LHCN-M2 (cell line): ENCODE measurements at places on chromosomes 16 and 17. TPM values are rescaled to one million over a fixed set of nuclear protein-coding genes. Genes with fewer than 3 reads are reported as not detected.

DNA sequence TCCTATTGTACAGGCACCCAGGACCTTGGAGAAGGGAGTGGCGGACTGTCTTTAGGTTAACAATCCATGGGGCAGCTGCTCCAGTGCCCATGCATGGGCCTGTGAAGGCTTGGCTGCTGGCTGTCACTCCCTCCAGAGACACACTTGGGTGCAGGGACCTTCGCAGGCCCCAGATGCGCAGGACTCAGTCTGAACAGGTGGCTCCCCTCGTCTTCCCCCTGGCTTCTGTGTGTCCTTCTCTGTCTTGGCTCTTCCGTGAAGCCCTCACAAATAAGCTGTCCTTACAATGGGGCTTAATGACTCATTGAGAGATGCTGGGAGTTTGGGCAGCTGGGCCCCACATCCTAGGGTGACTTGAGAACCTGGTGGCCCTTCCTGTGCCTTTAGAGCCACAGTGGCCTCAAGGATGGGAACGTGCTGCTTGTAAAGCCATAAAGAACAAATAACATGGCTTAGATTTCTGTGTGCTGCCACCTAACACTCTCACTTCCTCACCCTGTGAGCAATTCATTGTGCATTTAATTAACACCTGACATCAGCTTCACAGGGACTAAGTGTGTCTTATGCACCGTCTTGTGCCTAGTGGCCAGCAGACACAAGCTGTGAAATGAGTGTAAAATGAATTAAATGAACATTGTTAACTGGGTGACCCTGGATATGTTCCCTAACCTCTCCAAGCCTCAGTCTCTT lies 340.7 kb downstream of the SNX29 start:
- no peak for DNase-seq

DNA sequence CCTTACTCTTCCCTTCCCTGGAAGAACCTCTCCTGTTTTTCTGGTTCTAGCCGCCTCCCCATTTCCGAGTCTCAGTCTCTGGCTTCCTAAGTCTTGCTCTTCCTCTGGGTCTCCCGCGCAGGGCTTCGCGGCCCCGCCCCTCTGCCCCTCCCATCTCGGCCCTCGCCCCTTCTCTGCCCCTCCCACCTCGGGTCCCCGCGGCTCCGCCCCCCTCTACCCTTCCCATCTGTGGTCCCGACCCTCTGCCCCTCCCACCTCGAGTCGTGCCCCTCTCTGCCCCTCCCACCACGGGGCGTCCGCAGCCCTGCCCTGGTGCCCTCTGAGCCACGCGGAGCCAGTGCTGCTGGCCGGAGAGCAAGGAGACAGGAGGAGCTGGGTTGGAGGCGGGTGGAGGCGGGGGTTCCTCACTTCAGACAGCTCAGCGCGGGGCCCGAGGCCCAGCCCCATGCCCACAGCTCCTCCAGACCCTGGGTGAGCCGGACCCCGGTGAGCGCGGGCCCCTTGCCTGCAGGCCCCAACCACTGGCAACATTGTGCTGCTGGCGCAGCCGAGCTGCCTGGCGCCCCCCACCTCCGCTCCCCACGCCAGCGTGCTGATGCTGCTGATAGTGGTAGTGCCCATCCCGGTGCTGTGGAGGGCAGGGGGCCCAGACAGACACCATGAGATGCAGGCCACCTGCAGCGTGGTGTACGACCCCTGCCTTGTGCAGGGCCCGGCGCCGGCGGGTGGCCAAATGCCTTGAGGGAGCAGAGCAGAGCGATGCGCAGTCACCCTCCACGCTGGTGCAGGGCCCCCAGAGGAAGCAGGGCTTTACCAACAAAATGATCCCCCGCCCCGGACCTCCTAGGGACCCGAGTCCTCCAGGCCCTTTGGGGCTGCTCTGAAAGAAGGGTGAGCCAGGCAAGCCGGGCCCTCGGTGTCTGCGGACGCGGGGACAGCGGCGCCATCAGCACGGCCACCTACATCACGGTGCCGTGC lies 2115.3 kb downstream of the TP53TG3F start:
- no peak for DNase-seq

DNA sequence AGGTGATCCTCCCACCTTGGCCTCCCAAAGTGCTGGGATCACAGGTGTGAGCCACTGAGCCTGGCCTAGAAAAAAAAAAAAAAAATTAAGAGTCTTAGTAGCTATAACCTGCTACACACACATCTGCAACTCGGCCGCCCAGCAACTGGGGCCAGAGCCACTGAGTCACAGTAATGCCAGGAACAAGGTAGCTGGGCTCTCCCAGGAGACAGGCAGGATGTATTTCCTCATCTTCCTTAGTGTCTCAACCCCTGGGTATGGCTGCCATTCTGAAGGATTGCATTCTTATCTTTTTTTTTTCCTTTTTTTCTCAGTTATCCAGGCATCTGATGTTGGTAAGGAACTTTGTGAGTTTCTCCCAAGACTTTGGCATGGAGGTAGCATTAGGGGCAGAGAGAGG lies 7.1 kb upstream of the PSMD3 start:
- no peak for DNase-seq

DNA sequence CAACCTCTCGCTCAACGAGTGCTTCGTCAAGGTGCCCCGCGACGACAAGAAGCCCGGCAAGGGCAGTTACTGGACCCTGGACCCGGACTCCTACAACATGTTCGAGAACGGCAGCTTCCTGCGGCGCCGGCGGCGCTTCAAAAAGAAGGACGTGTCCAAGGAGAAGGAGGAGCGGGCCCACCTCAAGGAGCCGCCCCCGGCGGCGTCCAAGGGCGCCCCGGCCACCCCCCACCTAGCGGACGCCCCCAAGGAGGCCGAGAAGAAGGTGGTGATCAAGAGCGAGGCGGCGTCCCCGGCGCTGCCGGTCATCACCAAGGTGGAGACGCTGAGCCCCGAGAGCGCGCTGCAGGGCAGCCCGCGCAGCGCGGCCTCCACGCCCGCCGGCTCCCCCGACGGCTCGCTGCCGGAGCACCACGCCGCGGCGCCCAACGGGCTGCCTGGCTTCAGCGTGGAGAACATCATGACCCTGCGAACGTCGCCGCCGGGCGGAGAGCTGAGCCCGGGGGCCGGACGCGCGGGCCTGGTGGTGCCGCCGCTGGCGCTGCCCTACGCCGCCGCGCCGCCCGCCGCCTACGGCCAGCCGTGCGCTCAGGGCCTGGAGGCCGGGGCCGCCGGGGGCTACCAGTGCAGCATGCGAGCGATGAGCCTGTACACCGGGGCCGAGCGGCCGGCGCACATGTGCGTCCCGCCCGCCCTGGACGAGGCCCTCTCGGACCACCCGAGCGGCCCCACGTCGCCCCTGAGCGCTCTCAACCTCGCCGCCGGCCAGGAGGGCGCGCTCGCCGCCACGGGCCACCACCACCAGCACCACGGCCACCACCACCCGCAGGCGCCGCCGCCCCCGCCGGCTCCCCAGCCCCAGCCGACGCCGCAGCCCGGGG lies 1.3 kb downstream of the FOXC2 start:
- DNase-seq, result peak; percentile 50

The GAS7 gene
- total RNA-seq, result 0.23 TPM in 1 of 2 replicates, not detected in the other

DNA sequence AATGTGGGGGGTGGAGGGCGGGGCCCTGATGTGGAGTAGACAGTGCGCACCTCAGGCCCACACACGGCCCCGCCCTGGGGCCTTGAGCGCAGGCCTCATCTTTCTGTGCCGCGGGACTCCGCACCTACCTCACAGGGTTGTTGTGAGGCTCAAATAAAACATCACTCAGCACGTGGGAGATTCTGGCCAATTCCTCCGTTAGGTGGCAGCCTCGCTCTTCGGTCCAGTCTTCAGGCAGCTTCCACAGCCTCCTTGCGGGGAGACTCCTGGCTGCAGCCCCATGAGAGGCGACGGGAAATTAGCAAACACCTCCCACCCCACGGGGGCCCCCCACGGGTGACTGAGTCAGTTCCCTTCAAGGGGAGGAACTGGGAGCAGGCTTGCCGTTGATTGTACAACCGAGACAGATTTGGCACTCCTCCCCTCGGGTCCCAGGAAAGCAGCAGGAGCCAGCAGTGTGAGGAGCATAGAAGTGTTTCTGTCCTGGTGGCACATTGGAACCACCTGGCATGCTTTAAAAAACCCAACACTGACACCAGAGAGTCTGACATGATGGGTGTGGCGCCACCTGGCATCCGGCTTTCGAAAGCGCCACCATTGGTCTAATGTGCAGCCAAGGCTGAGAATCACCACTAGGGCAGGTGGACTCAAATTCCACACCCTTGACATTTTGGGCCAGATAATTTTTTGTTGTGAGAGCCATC lies 7.6 kb downstream of the MRM1 start:
- DNase-seq, result no peak

- DNase-seq, result no peak
These were observed 92.7 kb upstream of the CLEC18A start for GRCh38 chr16:69858191-69859104.

- no peak for DNase-seq
These were observed 8.6 kb upstream of the SOST start for GRCh38 chr17:43767053-43767712.

DNA sequence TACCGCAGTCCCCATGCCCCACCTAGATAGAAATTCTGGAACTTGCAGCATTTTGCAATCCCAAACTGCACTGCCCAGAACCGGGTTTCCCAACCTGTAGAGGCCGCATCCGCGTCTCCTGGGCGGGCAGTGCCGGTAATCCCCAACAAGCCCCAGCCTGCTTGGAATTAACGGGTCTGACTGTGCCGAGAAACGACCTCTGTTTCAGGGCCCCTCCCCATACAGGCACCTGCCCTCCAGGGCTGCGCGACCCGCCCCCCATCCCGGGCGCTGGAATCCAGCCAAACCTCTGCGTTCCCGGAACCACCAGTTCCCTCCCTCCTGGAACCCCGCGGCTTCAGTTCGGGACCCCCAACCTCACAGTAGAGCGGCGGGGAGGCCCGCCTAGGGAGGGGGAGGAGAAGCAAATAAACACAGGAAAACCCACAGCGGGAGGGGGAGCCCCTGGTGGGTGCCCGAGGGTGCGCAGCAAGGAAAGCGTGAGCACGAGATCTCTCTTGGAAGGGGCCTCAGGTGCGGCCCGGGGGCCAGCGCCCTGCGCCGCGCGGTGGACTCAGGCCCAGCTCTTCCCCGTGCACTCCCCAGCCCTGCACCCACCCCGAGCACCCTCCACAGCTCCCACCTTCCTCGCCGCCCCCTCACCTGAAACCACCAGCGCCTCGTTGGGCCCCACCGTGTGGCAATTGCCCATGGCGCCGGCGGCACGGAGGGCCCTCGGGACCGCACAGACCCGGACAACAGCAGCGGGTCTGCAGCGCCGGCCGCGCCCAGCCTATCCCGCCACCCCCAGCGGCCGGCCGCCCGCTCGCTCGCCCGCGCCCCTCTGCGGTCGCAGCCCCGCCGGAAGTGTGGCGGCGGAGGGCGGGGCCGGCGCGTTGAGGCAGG lies at the start of gene FLOT2:
TSS of gene FLOT2 (minus strand) at position 850 of the 885 bp plus-strand sequence. CDS start at position 691, 159 bp downstream.
- DNase-seq, result peak; percentile 17

DNA sequence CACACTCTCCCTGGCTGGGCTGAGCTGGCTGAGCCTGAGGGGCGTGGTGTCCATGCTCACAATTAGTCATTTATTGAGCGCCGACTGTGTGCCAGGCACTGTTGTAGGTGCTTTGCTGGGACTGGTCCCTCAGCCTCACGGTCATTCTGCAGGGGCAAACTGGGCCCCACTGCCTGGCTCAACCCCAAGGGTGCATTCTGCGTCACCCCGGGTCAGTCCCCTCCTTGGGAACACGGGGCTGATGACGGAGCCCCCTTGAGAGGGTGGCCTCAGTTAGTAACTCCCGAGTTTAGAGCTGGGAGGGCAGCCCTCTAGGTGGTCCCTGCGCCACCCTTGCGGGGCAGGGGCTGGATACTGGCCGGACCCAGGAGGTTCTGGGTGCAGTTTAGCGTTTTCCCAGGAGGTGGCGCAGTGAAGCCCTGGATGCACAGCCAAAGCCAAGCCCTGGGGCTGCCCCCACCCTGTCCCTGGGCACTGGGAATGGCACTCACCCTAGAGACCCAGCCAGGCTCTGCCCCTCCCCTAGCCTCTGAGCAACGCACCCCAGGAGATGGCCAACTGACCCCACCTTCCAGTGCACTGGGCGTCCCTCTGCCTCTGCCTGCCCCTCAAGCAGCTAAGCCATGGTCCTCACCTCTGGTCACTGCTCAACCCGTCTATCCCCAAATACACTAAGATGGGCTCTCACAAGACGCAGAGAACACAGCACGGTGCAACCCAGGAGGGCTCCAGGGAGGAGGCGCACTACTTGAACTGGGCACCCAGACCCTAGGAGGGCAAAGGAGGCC lies 243.2 kb upstream of the GSE1 start:
- DNase-seq, result peak; percentile 36

DNA sequence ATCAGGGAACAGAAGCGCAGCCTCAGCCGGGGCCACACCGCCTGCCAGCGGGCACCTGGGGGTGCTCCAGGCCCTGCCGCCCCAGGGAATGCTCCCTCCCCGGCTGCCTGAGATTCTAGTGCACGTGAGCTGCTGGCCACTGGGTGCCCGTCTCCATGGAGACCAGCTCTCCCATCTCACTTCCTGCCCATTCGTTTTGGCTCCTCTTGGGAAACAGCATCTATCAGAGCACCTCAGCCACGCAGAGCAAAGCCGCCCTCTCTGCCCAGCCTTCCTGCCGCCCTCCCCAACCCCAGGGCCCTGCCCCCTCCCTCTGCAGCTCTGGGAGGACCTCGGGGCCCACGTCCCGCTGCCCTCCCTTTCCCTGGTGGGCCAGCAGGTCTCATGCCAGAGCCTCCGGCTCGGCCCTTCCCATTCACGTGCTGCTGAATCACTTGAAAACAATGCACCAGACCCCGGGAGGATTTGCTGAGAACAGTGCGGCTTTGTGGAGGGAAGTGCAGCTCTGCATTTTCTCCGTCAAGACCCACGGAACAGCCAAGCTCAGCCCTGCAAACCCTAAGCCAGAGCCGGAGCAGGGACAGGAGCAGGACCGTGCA lies 19.4 kb downstream of the CEP295NL start:
- DNase-seq, result peak; percentile 98

The YWHAE gene
- total RNA-seq, result 605 and 722 TPM in 2 replicates

- DNase-seq, result peak; percentile 17
These were observed 646 bp downstream of the RABEP1 start for GRCh38 chr17:5282642-5283217.

GRCh38 chr17:31699281-31699680 lies 159.8 kb downstream of the COPRS start:
- DNase-seq, result no peak

- no peak for DNase-seq
These were observed 45.0 kb downstream of the SOST start for GRCh38 chr17:43713494-43714162.
